Stomach (tissue), 19 donors: ENCODE measurements at places on chromosomes 6 and 20. TPM values are rescaled to one million over a fixed set of nuclear protein-coding genes. Genes with fewer than 3 reads are reported as not detected.

Gene RRAGD
- total RNA-seq = 2.6 TPM

- no peak for DNase-seq
- no peaks in the 10 kb centered on the region for H3K36me3 ChIP-seq
- H3K4me1 ChIP-seq = no peaks in the 10 kb centered on the region
- no peaks in the 10 kb centered on the region for H3K27me3 ChIP-seq
- H3K4me3 ChIP-seq = no peak overlapping the region
Measured at GRCh38 chr20:60203451-60203850, 245.2 kb downstream of the CDH26 start.

DNA sequence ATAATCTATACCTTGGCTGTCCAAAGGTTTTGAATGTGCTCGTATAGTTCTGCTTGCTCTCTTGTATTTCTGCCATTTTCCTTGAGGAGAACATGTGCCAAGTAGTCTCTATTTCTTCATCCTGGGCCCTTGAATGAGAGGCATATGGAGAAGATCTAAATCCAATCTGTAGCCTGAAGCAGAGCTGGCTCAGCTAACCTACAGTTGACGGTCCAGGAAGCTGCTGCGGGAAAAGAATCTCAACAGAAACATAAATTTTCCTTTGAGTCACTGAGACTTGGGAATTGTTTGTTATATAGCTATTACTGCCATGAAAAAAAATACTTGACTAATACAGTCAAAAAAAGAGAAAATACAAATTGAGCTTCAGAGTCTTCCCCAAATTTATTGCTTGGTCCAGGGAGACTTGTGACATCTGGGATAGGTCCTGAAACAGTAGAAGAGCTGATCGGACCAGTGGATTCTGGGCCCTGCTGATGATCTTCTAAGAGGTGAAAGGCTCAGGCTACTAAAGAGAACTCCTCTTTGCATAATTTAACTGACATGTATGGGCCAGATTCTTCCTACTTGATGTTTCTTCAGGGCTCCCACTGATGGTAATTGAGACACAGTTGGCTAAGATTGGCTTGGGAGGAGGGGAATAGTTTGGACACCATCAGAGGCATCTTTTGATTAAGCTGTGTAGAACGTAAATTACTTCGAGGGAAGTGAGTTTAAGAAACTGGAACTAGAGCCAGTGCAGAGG, 29.9 kb upstream of the PLCB4 start:
- H3K27me3 ChIP-seq = no peaks in the 10 kb centered on the region
- no peak overlapping the region for H3K27ac ChIP-seq
- no peaks in the 10 kb centered on the region for H3K36me3 ChIP-seq
- H3K4me1 ChIP-seq = no peaks in the 10 kb centered on the region
- DNase-seq = peak; percentile 58
- H3K4me3 ChIP-seq = no peak overlapping the region

GRCh38 chr6:166707045-166707444, 80.0 kb upstream of the RPS6KA2 start:
- no peak overlapping the region for H3K4me3 ChIP-seq
- H3K4me1 ChIP-seq = no peaks in the 10 kb centered on the region
- no peaks in the 10 kb centered on the region for H3K36me3 ChIP-seq
- H3K27ac ChIP-seq = peak overlapping the region; percentile 47

- peaks cover 53% of the 10 kb centered on the region for H3K4me1 ChIP-seq
- H3K27me3 ChIP-seq = no peaks in the 10 kb centered on the region
- peaks cover 38% of the 10 kb centered on the region for H3K36me3 ChIP-seq
Measured at GRCh38 chr20:62797671-62798532, 1.6 kb downstream of the MRGBP start.

DNA sequence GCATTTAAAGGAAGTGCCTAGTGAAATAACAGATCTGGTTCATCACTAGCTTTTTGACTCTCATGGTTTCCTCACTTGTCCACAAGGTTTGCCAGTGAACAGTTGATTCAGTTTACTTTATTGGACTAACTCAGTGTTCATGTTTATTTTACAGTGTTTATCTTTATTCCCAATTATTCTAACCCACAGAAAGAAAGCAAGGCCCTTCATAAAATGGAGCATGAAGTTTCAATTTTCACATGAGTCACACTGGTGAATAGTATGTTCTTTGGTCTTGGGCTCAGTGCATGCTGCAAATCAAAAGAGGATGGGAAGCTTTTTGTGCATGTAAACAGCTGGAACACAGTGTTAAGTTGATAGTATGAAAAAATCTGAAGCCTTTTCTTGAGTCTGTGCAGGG, 217.6 kb upstream of the HDDC2 start:
- no peaks in the 10 kb centered on the region for H3K4me1 ChIP-seq
- no peaks in the 10 kb centered on the region for H3K27me3 ChIP-seq
- no peak overlapping the region for H3K4me3 ChIP-seq
- no peaks in the 10 kb centered on the region for H3K36me3 ChIP-seq

DNA sequence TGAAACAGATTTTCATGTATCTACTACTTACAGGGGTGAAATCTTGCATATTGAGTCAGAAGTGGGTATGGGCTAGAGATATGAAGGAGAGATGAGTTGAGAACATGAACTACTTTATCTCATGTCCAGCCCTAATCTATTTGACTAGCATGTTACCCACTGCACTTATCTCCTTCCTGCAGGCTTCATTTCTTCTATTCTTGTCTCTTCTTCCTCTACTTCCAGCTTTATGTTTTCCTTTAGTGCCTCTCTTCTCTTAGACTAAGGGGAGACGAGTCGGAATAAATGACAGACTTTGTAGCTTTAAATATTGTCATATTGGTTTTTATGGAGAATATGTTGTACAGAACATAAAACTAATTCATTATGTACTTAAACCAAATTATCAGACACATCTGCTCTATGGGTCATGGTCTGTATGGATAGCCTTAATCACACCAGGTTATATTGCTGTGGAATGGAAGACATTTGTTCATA, 5.3 kb downstream of the RAB32 start:
- no peak overlapping the region for H3K27ac ChIP-seq
- no peak overlapping the region for H3K4me3 ChIP-seq
- no peaks in the 10 kb centered on the region for H3K27me3 ChIP-seq
- H3K36me3 ChIP-seq = no peaks in the 10 kb centered on the region

GRCh38 chr6:126643352-126643751, 303.4 kb downstream of the CENPW start:
- no peak overlapping the region for H3K4me3 ChIP-seq
- H3K4me1 ChIP-seq = no peaks in the 10 kb centered on the region
- no peak overlapping the region for H3K27ac ChIP-seq
- no peak for DNase-seq

DNA sequence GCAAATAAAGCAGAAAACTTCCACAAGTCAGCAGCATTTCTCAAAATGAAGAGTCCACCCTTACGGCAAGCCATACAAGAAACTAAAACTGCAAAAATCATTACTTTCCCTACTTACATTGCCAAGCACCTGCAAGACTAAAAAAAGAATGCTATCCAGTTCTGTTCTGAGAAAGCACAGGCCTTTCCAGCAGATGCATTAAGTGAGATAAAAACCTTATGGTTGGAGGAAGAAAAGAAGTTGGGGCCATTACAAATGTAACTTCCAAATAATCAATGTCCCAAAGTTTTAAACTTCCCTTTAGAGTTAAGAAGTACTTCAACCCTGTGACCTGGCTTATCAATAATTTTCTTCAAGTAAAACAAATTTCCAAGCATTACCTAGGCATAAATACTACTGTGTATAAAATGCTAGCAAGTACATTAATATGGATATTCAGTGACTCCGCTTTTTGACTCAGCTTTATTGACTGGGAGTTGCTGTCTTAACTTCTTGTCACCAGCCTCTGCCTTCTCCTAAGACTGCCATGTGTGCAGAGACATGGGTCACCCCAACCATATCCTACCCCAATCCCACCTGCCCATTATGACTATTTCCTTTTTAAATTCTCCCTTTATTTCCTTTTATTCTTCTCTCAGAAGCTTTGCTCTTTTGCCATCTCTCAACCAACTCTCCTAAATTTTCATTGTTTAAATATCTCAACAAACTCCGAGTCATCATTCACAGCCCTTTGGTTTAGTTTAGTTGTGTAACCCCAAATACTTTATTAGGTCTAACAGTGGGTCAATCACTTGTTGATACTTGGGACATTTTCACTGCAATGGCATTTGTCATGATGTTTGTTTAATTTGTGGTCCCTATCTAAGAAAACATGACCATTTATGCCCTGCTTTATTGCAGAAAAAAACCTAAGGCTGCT, 49.7 kb downstream of the SLC22A23 start:
- H3K4me1 ChIP-seq = peaks cover 33% of the 10 kb centered on the region
- no peaks in the 10 kb centered on the region for H3K27me3 ChIP-seq
- peak overlapping the region; percentile 76 for H3K27ac ChIP-seq
- peaks cover 1% of the 10 kb centered on the region for H3K36me3 ChIP-seq
- no peak overlapping the region for H3K4me3 ChIP-seq
- no peak for DNase-seq

GRCh38 chr6:90835596-90836212, 248.8 kb upstream of the MAP3K7 start:
- no peak overlapping the region for H3K4me3 ChIP-seq
- peak; percentile 77 for DNase-seq
- no peaks in the 10 kb centered on the region for H3K36me3 ChIP-seq
- no peak overlapping the region for H3K27ac ChIP-seq
- H3K27me3 ChIP-seq = no peaks in the 10 kb centered on the region
- H3K4me1 ChIP-seq = no peaks in the 10 kb centered on the region

Gene ACOT8
- total RNA-seq = 26.6 TPM

Gene TRIM31
- total RNA-seq = 12.3 TPM

GRCh38 chr20:51219544-51219943, 196.6 kb upstream of the KCNG1 start:
- H3K4me1 ChIP-seq = no peaks in the 10 kb centered on the region
- H3K27me3 ChIP-seq = no peaks in the 10 kb centered on the region
- DNase-seq = no peak
- no peaks in the 10 kb centered on the region for H3K36me3 ChIP-seq

Gene NKX2-4
- not detected for total RNA-seq

GRCh38 chr20:823574-823902, 10.0 kb upstream of the FAM110A start:
- no peaks in the 10 kb centered on the region for H3K27me3 ChIP-seq
- no peak overlapping the region for H3K27ac ChIP-seq
- H3K36me3 ChIP-seq = no peaks in the 10 kb centered on the region
- no peaks in the 10 kb centered on the region for H3K4me1 ChIP-seq
- DNase-seq = no peak

DNA sequence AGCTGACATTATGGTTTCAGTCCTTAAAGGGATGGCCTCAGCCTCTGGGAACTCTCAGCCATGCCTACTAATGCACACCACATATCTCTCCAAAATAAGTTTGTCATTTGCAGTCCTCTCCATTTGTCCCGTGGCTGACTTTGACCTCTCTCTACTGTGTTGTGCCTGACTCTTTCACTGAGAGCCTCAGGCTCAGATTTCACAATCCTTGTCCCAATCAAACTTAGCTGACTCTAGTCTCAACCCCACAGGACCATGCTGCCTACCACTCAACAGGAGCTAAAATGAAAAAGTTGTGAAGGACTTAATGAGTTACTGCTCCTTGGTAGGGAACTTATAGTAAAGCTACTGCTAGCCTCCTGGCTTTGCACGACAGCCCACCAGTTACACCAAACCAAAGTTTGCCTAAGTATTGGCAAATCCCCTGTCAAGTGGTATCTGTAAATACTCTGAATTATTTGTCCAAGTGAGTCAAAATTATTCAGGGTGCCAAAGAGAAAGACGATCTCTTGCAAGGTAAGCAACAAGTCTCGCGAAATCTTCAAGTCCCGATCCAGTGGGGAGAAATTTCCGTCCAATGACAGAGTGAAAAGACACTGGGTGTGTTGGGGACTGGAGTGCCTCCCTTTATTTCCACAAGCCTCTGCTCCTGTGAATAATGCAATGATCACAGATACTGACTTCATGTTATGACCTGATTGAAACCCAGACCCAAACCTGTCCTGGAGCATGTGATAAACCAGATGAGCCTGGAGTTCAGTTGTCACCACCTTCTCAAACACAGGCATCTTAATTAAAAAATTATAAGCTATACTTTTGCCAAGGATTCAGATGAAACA, 124.4 kb upstream of the FOXQ1 start:
- H3K36me3 ChIP-seq = no peaks in the 10 kb centered on the region
- no peaks in the 10 kb centered on the region for H3K27me3 ChIP-seq
- H3K27ac ChIP-seq = no peak overlapping the region
- H3K4me3 ChIP-seq = no peak overlapping the region
- DNase-seq = no peak

DNA sequence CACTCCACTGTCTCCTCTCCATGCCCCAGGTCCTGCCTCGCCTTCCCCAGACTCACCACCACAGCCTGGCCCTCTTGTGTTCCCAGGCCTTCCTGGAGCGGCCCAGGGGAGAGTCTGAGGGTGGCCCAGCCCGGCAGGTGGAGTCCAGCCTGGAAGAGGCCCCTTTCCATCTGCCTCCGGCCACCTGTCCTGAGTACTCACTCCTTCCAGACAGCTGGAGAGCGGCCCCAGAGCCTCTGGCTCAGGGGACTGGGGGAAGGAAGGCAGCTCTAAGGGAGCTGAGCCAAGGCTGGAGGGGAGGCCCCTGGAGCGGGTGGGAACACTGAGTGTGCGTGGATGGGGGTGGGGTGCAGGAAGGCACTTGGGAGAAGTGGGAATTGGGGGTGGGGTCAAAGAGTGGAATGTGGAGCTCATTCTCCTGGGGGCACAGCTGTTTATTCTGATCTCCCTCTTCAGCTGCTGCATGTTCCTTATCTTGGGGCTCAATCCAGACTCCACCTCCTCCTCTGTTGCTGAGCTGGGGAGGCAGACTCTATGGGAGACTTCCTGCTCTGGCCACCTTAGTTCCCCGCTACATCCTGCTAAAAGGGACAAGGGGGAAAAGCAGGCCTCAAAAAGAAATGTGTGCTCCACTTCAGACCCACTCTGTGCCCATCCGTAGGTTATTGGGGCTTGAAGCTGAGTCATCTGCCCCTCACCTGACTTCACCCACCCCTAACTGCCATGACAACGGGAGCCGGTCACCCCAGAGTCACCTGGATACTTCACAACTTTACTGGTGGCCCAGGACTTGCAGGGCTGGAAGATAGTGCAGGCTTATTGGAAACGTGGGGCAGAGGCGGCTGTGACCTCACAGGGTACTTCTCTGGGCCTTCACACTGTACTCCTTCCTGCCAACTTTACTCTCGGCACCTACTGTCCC, 19.5 kb upstream of the TAF8 start:
- H3K36me3 ChIP-seq = peaks cover 52% of the 10 kb centered on the region
- DNase-seq = peak; percentile 79
- peaks cover 13% of the 10 kb centered on the region for H3K4me1 ChIP-seq
- H3K4me3 ChIP-seq = no peak overlapping the region
- no peaks in the 10 kb centered on the region for H3K27me3 ChIP-seq

Gene ARMC2
- 2.3 TPM for total RNA-seq

- H3K27me3 ChIP-seq = no peaks in the 10 kb centered on the region
- no peak overlapping the region for H3K4me3 ChIP-seq
- no peak for DNase-seq
- H3K36me3 ChIP-seq = no peaks in the 10 kb centered on the region
- H3K27ac ChIP-seq = no peak overlapping the region
Measured at GRCh38 chr20:51346686-51347485, 195.6 kb downstream of the NFATC2 start.

- no peaks in the 10 kb centered on the region for H3K27me3 ChIP-seq
- H3K4me3 ChIP-seq = no peak overlapping the region
- no peaks in the 10 kb centered on the region for H3K36me3 ChIP-seq
- DNase-seq = no peak
- no peak overlapping the region for H3K27ac ChIP-seq
- H3K4me1 ChIP-seq = no peaks in the 10 kb centered on the region
Measured at GRCh38 chr20:43923322-43923721, 8.7 kb downstream of the TOX2 start.

GRCh38 chr6:93366506-93366905, 52.9 kb downstream of the EPHA7 start:
- no peak for DNase-seq
- no peaks in the 10 kb centered on the region for H3K27me3 ChIP-seq
- H3K27ac ChIP-seq = no peak overlapping the region
- H3K36me3 ChIP-seq = no peaks in the 10 kb centered on the region
